ENCODE measurements at places on chromosomes 2 and 18.

GRCh38 chr18:24402209-24402785 is 4.7 kb upstream of the OSBPL1A start:
- no peak for DNase-seq

DNA sequence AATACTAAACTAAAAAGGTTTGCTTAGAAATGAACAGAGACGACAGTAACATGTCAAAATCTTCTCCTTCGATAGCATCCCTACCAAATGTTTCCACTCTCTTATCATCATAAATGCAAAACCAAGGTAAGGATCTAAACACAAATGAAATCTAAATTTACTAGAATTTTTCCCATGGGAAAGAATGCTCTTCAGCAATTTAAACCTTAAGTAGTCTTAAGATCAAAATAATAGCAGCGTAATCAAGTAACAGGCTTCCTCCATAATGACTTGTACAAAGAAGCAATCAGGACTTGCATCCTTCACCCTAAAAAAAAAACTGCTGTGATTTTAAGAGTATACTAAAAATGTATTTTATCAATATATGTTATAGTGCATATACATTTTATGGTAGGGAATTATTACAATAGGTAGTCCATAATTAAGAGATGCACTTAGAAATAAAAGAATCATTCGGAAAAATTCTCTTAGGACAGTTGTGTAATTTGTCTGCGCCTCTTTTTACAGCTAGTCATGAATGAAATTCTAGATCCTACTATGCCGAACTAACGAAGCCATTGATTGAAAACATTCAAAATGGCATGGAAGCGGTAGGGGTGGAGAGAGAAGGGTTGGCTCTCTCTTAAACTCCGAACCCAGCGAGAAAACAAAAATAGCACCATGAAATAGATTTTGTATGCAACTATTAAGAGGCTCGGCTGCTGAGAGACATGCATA is 1.3 kb downstream of the PGAP1 start:
- DNase-seq = no peak

- DNase-seq = no peak
Measured at GRCh38 chr2:206611736-206612135, 30.6 kb upstream of the FAM237A start.

- DNase-seq = no peak
Measured at GRCh38 chr2:101357376-101357775, 29.9 kb downstream of the CREG2 start.

GRCh38 chr2:46942143-46942526 is 26.5 kb upstream of the MCFD2 start:
- peak; percentile 20 for DNase-seq

DNA sequence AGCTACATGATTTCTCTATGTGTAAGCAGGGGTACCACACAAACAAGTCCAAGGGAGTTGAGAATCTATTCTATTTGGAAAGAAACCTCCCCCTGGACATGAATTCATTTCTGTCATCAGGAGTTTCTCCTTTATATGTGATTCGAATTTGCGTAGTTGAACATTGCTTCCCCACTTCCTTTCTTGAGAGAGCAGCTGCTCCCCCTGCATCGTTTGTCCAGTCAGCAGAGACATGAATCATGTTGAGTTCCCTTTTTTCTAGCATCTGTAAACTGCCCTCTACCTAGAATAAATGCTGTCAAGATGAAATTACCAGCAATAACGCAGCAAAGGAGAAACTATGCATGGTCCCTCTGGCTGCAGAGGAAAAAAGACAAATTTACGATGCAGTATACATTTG is 73.8 kb downstream of the KIF5C start:
- no peak for DNase-seq

DNA sequence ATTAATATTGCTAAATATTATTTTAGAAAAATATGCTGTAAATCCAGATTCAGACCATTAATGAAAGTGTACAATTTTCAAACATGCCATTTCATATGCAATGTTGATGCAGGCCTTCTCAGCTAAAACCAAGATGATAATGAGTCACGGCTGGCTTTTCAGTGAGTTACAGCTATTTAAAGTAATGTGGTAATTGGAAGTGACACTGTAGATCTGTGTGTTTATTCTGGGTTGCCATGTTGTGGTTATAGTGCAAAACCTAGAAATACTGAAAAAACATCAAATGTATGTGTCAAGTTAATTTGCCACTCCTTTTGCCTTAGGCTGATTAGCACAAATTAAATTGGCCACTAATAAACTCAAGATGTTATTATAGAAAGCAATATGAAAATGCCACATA is 506.6 kb downstream of the ERBB4 start:
- no peak for DNase-seq

DNA sequence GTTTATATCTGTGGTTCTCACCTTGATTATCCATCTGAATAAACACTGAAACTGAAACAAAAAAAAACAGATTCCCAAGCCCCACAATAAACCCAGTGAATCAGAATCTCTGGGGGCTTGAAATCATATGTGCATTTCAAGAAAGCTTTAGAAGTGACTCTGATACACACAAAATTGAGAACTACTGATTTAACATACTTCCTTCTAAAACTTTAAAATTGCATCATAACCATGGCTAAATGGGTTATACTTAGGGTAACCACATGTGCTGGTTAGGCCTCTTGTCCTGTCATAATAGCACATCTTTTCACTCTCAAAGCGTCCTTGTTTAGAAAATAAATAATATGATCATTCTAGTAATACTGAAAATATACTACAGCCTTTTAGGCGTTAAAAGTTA is 100.9 kb downstream of the ATAD2B start:
- no peak for DNase-seq

DNA sequence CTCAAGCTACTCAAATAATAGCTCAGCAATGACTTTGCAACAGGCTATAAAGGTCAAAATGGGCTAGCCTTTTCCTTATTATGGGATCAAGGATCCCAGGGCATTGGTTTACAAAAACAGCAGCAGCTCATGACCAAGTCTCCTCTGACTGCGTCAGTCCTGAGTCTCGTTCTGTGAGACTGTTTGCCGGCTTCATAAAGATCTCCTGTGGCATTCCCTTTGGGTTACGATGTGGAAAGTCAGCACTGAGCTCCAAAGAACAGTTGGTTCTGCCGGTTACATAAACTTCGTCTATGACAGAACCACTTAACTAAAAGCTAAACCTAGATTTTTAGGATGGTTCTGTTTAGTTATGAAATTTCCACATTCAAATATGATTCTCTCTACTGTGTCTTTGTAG is 674.9 kb downstream of the ZEB2 start:
- DNase-seq = no peak

DNA sequence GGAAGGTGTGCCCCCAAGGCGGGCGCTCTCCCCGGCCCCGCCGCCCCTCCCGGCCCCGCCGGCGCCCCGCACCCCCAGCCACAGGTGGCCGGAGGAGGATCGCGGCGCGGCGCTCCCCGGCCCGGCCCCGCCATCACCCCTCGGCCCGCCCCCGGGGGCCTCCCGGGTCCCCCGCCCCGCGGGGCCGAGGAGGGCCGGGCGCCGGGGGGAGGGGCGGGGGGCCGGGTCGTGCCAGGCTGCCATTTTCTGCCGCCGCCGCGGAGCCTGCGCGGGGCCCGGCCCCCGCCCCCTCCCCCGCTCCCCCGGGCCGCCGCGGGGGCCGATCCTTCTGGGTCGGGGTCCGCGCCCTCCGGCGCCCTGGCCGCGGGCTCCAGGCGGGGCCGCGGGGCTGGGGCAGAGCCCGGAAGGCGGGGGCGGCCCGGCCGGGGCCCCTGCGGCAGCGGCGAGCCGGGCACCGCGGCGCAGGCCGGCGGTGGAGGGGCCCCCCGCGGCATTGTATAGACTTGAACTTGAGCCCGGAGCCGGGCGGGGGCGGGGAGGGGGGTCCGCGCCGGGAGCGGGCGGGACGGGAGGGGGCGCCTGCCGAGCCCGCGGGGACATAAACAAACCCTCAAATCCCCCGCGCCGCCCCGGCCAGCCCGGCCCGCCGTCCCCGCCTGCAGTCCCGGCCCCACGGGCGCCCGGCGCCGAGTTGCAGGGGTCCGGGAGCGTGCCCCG is 556 bp downstream of the DNMT3A start:
- DNase-seq = no peak

DNA sequence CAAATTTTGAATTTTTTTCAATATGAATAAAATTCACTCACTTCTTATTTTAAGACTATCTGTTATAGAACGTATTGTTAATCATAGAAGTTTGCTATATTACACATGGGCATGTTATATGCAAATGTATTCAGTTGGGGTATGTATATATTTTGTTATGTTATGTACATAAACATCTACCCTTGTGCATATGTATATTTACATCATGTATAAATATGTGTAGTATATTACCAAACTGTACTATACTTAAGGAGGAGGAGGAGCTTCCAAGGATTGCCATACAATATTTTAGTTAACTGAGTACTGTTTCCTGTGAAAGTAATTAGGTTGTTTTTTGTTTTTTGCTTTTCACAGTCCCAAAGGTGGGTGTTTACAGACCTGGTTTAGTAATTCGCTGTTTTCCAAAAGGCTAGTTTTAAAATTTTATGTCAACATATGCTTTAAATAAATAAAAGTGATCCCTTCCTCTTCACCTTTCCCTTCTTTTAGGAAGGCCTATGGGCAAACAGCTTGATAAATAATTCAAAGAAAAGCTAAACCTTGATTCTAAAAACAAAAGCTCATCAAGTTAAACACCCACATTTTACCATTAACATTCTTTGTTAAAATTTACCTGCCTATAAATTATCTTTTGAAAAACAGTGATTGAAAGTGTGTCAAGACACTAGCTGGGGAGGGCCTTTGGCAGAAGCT is 12.9 kb upstream of the POU3F3 start:
- DNase-seq = no peak

DNA sequence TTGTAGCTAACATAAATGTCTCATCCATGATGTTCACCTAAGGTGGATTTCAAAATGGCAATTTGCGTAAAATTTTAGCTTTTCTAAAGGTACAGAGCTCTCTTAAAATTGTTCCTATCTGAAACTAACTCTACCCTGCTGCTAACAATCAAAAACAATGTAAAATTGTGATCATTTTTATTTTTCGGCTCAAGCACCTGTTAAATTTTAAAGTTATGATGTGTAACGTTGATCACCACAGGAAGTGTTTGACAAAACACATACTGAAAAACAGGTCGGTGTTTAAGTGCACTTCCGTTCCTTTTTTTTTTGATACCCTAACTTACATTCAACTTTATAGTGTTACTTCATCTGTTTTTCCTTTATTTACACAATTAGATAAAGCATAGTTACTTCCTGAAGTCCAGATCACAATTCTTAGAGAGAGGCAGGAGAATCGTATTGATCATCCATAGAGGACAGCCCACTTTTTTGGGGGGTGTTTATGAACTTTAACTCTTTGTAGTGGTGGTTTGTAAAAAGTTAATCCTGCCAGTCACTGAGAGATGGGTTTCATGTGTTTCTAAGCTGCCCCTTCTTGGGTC is 6.0 kb upstream of the NCK2 start:
- no peak for DNase-seq

DNA sequence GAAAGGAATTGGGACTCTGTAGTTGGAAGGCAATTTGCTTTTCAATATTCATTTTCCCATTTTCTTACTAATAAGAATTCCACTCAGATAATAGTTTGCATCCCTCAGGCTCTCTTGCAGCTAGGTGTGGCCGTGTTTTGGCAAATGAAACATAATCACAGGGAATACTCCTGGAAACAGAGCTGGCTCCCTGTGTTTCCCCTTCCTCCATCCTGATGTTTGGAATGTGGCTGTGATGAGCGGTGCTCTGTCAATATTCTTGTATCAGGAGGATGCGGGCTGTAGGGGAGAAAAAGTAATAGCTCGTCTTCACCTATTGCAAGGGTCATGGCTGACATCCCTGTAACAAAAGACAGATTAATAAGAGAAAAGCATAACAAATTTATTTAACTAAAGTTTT is 271.0 kb downstream of the MYCN start:
- DNase-seq = no peak

All from activated naive CD8-positive, alpha-beta T cell treated with anti-CD3 and anti-CD28 coated beads, Interleukin-2, amount 50 U/mL, for 16 hours (primary cell).